ENCODE measurements at places on chromosomes 1 and 21.
A peak's percentile ranks its signal among the peaks of the same experiment; 100 is the strongest.

- no peak for DNase-seq
Observed at GRCh38 chr1:99228153-99228552, 36.1 kb upstream of the PLPPR4 start.

DNA sequence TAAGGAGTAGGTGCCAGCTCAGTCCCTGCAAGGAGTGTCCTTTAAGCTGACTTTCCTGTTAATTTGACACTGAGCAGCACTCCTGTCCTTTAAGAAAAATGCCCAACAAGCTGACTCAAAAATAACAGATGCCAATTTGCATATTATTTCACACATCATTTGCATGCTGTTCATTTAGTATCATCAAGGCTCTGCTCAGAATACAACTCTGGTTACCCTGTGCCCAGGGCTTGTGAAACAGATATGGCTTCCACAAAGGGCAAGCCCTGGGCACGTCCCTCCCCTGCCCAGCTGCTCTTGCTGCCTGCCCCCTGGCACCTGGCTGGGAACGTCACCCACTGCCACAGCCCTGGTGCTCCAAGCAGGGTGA lies 10.3 kb downstream of the KCNN3 start:
- no peak for DNase-seq

DNA sequence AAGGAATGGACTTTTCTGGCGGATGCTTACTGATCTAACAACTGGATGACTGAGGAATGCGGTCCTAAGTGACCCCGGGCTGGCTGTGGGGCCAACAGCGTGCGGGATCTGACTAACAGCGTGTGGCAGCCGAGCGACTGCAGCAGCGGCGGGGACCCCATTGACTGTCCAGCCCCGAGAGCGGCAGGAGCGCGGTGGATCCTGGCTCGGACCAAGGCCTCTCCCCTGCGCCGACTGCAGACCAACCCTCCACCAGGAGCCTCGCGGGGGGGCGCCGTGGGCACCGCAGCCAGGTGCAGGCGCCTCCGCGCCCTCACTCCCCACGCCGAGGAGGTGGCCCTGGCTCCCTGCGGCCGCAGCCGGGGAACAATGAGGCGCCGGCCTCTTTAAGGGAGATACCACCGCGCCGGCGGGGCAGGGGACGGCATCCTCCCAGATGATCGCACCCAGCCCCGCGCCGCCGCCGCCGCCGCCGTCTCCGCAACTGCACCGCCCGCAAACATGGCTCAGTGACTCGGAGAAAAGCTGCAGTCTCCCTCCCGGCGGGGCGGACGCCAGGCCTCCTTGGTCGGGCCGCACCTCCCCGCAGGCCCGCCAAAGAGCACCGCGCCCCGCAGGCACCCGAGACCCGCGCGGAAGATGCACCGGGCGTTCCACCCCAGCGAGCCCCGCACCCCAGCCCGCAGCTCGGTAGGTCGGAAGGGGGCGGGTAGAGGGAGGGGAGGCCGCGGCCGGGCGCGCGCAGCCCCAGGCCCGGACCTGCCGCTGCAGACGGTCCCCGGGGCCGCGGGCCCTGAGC lies 694 bp upstream of the PDIK1L start:
- DNase-seq, result peak; percentile 29

DNA sequence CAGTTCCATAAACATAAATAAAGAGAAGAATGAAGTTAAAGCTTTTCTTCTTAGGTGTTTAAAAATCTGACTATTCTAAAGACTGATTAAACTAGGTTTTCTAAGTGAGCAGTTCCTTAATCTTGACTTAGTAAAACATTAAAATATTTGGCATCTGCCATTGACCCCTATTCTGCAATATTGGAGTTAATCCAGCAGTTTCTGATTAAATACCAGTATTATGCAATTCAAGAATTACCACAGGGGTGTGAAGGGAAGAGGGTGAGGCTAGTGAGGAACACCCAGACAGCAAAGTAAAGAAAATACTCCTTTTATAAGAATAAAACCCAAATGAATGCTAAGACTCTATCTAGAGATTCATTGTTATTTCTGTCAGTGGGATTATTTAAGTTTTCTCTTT lies 40.9 kb downstream of the CLIC4 start:
- peak; percentile 33 for DNase-seq

DNA sequence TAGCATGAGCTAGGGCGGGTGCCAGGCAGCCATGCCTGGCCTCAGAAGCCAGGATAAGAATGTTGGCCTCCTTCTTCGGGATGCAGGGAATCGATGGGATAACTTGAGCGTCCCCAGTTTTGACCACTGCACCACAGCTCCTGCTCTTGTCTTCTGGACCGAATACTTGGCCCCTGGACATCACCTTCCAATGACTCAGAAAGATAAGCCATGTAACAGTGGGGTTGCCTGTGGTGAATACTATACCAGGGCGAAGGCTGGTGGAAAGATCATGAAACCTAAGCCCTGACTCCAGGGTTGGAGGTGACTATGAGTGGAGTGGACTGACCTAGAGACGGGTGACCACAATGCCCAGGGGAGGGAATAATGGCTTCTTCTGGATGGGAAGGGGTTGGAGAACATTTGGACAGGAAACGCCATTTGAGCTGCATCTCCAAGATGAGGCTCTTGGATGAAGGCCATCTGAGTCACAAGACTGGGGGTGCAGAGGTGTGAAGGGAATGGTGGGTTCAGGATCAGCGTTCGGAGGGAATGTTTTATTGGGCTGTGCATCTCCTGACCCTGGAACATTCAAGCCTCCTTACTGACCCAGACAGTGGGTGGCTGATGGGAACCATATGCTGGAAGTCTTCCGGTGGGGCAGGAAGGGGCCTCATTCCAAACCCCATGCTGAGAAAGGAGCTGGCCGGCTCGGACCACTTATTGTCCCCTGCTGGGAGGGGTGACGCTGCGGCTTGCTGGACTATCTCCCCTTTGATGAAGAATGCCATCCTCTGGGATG lies 18.5 kb upstream of the KCNE2 start:
- DNase-seq, result no peak

DNA sequence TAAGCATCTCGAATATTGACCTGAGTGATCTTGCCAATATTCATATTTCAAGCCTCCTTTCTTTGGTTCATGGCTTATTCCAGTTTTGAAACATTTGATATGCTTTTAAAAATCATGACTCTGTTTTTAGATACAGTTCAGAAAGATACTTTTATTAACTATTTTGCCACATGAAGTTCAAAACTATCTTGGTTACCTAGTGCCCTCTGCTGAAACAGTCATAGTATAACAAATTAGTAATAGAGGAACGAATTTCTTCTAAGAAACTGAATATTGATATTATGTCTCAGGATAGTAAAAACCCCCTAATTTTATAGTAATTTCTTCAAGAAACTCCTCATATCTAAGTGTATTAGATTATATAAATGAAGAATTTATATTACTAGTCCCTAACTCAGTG lies 52.6 kb upstream of the RC3H1 start:
- no peak for DNase-seq

- DNase-seq, result no peak
Observed at GRCh38 chr1:869499-870244, 54.1 kb upstream of the SAMD11 start.

DNA sequence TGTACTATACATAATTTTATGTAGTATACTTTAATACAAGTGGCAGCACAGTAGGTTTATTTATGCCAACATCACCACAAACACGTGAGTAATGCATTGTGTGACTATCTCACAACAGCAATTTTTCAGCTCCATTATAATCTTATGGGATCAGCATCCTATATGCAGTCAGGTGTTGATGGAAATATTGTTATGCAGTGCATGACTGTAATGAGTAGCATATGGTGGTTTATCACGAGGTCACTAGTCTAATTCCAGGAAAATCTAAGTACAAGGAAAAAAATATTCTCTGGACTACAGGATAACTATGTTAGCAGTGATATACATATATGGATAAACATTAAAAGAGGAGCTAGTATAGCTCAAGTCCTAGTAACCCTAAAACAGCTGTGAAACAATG lies 69.0 kb downstream of the ATP1B1 start:
- DNase-seq, result no peak

DNA sequence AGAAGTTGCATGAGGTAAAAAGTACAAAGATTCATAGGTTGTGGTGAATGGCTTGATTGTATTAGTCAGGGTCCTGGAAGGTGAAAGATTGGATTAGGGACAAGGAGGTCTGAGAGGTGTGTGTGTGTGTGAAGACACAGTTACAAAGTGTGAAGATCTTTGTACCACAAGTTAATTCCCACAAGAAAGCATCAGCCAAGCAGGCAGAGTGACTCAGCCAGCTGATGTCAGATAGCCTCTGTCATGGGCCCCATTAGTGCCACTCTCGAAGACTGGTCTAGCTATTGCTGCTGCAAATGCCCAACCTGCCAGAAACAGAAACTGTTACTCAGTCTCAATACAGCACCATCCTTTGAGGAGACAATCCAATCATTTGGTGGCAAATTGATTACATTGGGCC lies 96.5 kb downstream of the DTL start:
- DNase-seq, result no peak

DNA sequence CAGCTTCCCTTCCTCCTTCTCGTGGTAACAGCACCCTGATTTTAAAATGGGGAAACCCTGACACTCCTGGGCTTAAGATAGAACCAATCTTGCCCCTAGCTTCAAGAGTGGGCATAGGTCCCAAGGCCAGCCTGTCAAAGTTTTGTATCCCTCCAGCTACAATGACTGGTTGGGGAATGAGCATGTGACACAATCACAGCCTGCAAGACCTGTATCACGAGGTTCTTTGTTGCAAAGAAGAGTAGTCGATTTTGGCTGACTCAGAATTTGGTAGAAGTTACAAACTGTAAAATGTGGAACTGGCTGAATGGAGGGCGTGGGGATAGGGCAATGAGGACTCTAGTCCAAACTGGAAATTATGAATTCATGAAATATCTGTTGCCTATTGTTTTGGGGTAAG lies 18.7 kb downstream of the CTSK start:
- no peak for DNase-seq

DNA sequence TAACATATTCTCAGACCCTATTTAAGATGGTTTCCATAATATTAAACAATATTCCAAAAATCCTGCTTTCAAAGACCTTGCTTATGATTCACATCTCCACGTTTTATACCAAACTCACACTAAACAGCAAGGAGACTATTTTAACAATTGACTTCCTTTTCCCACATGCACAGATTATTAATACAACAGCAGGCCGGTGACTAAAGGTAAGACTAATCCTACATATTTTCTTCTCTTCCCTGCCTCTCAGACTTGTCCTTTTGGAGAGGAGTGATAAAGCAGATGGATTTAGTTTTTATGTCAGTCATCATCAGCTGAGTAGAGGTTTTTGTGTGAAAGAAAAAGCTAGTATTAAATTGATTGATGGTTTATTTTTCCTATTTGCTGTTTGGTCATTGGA lies 400.6 kb downstream of the NTNG1 start:
- no peak for DNase-seq
